MM.1S (cell line): ENCODE measurements at places on chromosomes 16 and 17.

DNA sequence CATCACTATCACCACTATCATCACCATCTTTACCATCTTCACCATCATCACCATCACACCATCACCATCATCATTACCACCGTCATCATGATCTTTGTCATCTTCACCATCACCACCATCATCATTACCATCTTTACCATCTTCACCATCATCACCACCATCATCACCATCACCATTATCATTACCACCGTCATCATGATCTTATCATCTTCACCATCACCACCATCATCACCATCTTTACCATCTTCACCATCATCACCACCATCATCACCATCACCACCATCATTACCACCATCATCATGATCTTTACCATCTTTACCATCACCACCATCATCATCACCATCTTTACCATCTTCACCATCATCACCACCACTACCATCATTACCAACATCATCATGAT lies 10.2 kb upstream of the ZNF469 start:
- no peak for DNase-seq

- DNase-seq: no peak
Observed at GRCh38 chr17:4786106-4786511, at the start of gene VMO1. Gene VMO1 (minus strand): TSS chr17:4786364. CDS start chr17:4786352, 12 bp downstream.

- DNase-seq: no peak
Observed at GRCh38 chr17:55072898-55073297, 104.3 kb downstream of the STXBP4 start.

DNA sequence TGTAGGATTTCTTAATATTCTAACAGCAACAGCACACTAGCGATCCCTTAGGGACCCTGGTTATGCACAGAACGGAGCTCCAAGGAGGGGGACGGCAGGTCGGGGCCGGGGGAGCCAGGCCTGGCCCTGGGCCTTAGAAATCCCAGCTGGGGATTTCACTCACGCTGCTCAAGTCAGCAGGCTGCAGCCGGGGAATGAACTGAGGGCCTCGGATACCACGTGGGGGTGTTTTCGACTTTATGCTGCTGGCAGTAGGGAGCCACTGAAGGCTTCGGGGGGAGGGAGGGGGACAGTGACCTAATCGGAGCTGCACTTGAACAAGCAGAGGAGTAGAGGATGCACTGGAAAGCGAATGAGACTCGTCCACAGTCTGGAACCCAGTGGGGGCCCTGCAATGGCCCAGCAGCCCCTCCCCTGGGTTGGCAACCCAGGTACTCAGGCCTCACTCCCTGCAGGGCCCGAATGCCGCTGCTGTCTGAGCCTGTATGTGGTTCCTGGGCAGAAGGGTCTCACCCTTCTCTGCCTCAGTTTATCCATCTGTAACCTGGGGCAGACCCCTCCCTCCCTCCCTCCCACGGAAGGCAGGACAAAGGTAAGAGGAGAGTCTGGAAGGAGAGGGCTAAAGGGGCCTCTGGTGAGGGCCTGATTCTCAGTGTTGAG lies 53.7 kb downstream of the RPH3AL start:
- no peak for DNase-seq

DNA sequence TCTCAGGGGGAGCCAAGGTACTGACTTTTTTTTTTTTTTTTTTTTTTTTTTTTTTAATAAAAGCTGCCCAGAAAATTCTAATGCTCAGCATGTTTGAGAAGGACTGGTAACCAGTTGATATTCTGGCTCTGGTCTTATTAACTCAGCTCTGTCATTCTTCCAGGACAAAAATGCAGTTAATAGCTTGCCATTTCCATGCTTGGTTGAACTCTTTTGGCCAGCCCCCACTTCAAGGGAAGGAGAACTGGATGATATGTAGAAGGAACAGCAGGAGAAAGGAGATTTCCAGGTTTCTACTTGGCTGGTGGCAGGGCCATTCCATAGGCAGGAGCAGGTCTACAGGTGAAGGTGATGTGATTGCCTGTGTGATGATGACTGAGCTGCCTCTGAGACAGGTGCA lies 59.2 kb upstream of the TANC2 start:
- DNase-seq: no peak

GRCh38 chr17:8109661-8110455 lies 8.5 kb downstream of the ALOXE3 start:
- peak; percentile 72 for DNase-seq

- peak; percentile 87 for DNase-seq
Observed at GRCh38 chr17:4420692-4421131, 13.0 kb upstream of the SPNS3 start.

- no peak for DNase-seq
Observed at GRCh38 chr16:12176051-12176450, 199.5 kb downstream of the SNX29 start.

DNA sequence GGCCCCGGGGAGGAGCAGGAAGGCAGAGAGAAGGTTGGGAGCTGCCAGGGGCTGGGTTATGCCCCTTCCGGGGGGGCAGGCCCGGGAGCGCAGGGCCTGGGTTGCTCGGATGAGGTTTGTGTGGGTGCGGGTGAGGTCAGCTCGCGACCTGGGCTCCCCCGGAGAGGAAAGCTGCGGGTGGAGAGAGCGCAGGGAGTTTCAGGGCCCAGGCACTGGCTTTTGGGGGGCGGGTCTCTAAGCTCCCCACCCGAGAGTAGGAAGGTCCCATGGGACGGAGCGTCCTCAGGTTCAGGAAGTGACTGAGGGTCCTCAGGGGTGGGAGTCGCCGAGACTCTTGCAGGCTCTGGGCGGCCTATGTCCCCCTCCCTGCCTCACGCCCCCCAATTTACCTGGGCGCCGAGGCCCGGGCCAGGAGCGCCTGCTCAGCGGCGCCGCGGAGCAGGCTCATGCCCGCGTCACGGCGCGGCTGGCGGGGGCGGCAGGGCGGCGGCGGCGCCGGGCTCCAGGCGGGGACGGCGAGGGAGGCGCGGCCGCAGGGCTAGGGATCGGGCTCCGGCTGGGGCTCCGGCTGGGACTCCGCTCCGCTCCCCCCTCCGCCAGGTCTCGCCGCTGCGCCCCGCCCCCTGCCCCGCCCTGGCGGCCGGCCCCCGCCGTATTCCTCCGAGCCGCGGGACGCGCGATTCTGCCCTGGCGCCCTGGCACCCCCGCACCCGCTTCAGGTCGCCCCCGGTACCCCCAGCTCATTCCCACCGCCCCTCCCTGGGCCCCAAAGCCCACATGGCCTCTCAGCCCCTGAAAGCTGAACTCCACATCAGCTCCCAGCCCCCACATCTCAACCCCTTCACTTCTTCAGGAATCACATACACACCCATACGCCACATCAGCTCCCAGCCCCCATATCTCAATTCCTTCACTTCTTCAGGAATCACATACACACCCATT lies at the start of gene DOK4:
Gene DOK4, minus strand, starts transcription at position 578 of the 942 bp plus-strand sequence. CDS start 6,986 bp downstream, outside the sequence.
- peak; percentile 71 for DNase-seq

DNA sequence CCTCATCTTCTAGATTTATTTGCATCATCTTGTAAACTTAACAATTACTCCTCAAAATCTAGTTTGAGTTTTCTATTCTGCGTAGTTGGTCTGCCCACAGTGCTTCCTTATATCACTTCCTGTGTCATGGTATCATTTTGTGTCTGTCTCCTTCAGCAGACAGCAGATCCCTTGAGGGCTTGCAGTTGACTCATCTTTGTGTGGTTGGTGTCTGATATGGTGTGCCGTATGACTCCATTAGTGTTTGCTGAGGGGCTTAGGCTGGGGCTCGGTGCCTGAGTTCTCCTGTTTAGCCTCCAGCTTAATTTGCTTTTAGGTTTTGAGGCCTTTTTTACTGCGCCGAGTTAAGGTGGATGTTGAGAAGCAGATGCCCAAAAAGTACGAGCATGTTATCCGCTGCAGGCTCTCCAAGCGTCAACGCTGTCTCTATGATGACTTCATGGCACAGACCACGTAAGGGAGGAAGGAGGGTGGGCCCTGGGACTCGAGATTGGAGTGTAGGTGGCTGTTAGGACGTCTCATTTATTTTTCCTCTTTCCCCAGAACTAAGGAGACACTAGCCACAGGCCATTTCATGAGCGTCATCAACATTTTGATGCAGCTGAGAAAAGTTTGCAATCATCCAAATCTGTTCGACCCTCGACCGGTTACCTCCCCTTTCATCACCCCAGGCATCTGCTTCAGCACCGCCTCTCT lies 16.9 kb downstream of the SRCAP start:
- DNase-seq: no peak

DNA sequence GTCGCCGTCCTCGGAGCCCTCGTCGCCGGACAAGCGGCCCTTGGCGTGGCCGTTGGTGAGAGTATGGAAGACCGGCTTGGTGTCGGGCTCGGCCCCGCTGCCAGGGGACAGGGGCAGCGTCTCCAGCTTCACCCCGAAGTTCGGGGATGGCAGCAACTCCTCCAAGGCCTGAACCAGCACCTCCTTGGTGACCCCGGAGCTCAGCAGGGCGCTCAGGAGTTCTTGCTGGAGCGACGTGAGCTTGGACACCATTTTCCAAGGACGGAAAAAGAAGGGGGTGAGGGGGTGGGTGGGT lies 279 bp downstream of the HNF1B start:
- no peak for DNase-seq

DNA sequence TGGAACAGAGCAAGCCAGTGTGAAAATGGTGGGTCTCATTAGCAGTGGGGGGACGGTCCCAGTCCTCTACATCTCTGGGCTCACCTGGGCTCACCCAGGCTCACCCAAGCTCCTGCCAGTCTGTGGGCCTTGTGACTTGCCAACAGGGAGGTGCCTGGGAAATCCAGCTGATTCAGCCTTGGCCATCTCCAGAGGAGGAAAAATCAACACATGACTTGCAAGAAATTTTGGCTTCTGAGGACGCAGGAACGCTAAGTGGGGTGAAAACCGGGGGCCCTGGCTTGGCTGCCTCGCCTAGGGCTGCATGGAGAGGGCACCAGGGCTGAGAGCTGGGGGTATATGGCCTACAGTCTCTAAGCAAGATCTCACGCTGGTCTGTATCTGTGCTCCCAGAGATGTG lies 47.7 kb downstream of the VAC14 start:
- no peak for DNase-seq

DNA sequence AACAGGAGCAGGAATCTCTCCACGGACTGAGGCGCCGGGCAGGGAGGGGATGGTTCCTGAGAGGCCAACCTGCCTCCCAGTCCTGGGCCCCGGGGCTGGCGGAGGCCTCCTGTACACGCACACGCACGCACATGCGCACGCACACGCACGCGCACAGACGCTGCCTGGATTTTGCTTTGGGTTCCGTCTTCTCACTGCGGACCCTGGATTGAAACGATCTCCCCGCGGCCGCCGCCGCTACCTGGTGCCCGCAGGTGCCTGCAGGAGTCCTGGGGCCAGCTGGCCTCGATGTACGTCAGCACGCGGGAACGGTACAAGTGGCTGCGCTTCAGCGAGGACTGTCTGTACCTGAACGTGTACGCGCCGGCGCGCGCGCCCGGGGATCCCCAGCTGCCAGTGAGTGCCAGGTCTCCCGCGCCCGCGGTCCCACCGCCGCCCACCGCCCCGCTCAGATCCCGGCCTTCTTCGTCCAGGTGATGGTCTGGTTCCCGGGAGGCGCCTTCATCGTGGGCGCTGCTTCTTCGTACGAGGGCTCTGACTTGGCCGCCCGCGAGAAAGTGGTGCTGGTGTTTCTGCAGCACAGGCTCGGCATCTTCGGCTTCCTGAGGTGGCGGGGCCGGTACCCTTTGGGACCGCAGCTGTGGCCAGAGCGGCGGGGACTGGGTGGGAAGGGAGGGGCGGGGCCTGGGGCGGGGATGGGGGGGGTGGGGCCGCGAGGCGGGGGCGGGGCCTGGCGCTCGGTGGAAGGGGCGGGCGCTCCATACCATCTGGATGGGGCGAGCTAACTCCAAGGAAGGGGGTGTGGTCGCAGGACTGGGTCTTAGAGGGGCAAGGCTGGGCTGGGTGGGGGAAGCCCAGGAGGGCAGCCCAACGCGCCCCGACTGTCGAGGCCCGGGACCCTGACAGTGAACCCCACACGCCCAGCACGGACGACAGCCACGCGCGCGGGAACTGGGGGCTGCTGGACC lies 12.3 kb downstream of the CES4A start:
- DNase-seq: no peak

GRCh38 chr17:83032781-83033180 lies 46.6 kb upstream of the METRNL start:
- no peak for DNase-seq
